Articular chondrocyte of knee joint (primary cell): ENCODE measurements at places on chromosomes 11 and 22. TPM values are rescaled to one million over a fixed set of nuclear protein-coding genes. Genes with fewer than 3 reads are reported as not detected.

The NRIP3 gene
- 10.2 and 11.1 TPM in 2 replicates for total RNA-seq

The SYT13 gene
- total RNA-seq, result 0.13 and 0.32 TPM in 2 replicates

The SLC15A3 gene
- total RNA-seq, result 10.8 and 14.2 TPM in 2 replicates

The CD3D gene
- total RNA-seq, result not detected in 2 replicates

The PLA2G6 gene
- 10.3 and 13.6 TPM in 2 replicates for total RNA-seq

The THY1 gene
- 669 and 939 TPM in 2 replicates for total RNA-seq

The SMIM35 gene
- not detected in 2 replicates for total RNA-seq
